ENCODE measurements at places on chromosomes 7 and 10. TPM values are rescaled to one million over a fixed set of nuclear protein-coding genes. Genes with fewer than 3 reads are reported as not detected.

ANKRD30A gene
- not detected for total RNA-seq

- DNase-seq = no peak
These were observed 18.7 kb downstream of the CCDC136 start for GRCh38 chr7:128810473-128810872.

- DNase-seq = no peak
These were observed 631 bp downstream of the RTKN2 start for GRCh38 chr10:62268027-62268398.

- no peak for DNase-seq
These were observed 104.0 kb upstream of the ZEB1 start for GRCh38 chr10:31215052-31215451.

DNA sequence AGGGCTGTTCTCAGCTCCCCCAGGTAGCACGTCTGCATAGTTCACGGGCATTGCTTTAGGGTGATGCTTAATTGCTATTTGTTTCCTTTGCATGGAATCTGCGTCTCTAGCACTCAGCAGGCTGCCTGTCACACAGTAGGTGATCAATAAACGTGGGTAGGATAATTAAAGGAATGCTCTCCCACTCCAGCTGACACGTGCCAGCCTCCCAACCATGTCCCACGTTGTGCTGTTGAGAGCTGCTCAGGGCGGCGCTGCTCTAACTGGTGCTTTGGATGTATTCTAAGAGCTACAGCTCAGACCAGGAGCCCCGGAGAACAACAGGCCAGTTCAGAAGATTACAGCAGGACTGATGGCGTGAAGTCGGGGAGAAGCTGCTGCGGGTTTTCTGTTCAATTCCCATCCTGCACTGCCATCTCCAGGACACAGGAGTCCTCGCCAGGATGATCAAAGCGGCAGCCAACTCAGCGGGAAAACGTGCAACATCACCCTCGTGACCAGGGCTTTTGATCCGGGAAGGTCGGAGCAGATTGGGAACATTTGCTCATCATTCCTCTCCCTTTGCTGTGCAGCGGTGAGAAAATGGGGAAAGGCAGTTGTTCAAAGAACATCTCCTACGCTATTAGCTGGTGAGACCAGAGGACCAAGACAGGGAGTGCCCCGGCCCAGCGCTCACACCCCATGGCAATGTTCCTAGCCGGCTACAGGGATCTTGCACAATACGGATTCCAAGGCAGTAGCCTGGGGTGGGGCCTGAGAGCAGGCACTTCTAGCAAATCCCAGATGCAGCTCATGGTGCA, 50.5 kb upstream of the FOXK1 start:
- DNase-seq = no peak

- DNase-seq = no peak
These were observed 94.3 kb upstream of the AFAP1L2 start for GRCh38 chr10:114498413-114499111.
